Type B pancreatic cell (in vitro differentiated cells): ENCODE measurements at places on chromosomes 5 and 9.
A peak's percentile ranks its signal among the peaks of the same experiment; 100 is the strongest.

- no peak for DNase-seq
Observed at GRCh38 chr9:119302988-119303698, 66.1 kb downstream of the BRINP1 start.

DNA sequence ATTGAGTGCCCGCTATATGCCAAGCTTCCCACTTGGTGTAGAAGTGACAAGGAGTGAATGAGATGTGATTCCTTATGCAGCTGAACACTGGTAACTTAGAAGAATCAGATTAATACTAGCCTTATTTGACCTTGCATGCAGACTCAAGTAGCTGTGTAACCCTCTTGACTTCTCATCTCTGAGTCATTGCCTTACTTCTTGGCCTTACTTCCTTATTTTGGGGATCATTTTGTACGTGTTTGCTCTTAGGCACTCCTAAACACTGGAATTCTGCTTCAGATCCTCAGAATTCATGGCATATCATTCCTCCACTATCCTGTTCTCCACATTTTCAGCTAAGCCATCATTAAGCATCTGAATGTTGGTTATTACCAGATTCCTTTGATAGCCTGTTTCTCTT lies 948.9 kb upstream of the ARRDC3 start:
- DNase-seq = no peak

DNA sequence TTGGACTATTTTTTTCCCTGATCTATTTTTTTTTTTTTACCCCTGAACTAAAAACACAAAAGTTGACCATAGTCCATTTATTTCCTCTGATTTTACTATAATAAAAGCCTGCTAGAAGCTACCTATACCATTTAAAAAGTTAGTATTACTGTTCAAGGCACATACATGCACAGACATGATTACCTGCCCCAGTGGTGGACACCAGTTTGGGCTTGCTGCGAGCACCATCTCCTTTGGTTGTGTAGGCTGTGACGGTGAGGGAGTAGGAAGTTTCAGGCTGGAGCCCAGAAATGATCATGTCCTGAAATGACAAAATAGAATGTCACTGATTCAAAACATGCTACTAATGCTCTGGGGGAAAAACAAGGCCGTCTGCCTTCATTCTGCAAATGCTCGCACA lies 693.1 kb upstream of the DMAC1 start:
- DNase-seq = no peak

GRCh38 chr9:129677456-129677855 lies 12.0 kb downstream of the PRRX2 start:
- DNase-seq = peak; percentile 73

- DNase-seq = no peak
Observed at GRCh38 chr9:38194870-38195269, 125.8 kb upstream of the SHB start.

DNA sequence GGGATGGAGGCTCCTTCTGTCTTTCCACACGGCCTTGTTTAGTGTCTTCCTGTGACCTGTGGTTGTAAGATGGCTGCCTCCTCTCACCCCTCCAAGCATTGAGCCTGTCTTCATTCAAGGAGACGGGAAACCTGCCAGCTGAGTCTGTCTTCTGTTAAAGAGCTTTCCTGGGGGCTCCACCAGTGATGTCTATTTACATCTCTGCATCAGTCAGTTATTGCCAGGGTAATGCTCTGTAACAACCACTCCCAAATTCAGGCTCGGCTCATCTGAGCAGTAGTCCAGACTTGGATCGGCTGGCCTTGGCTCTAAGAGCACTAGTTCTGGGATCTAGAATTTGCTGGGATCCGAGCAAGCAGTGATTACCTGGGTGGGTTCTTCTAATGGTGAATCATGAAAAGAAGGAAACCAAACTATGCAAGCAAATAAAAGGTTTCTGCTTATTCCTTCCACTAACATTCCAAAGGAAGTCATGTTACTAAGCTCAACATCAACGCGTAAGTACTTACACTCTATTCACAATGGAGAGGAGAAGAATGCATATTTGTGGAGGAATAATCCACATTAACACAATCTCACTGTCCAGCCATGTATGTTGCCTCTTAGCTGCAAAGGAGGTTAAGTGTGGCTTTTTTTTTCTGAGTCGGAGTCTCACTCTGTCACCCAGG lies 61.7 kb downstream of the GALNT12 start:
- DNase-seq = no peak
